ENCODE measurements at places on chromosomes 7 and 10.

DNA sequence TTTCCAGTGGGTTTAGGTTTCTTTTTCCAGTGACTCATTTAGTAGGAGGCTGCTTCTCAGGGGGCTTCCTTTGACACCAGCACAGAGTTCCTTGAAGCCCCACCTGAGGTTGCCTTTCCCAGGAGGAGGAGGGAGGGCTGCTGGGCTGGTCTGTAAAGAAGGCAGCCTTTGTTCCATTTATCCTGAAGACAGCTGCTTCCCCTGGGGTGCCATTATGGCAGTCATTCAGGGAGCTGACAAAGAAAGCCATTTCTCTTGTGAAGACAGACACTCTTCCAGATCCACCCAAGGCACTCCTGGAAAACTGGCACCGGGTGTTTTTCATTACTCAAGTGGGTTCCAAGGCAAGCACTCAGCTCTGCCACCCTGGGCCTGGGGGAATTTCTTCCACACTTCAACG lies 54.0 kb downstream of the MTURN start:
- no peak for DNase-seq

DNA sequence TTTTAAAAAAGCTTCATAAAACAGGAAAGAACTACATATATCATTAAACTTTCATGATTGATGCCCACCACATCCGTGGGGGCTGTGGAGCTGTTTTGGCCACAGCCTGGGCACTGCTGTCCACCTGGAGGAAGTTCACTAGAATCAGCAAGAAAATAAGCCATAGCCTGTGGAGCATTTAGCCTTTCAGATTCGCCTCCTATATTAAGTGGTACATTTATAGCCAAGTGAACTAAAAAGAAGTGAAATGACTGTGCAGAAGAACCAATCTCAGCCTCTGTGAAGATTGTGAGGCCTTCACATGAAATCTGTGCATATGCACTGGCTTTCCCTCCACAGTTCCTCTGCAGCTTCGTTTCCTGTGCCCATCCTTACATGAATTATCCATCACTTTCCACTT lies 23.5 kb downstream of the WNT16 start:
- DNase-seq = no peak

DNA sequence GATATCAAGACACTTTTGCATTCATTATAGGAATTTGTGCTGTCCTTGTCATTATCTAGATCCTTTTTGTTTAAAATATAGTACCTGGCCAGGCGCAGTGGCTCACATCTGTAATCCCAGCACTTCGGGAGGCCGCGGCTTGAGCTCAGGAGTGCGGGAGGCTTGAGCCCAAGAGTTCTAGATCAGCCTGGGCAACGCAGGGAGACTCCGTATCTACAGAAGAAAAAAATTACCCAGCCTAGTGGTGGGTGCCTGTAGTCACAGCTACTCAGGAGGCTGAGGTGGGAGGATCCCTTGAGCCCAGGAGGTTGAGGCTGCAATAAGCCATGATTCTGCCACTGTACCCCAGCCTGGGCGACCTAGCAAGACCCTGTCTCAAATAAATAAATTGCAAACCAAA lies 621 bp upstream of the MORN4 start:
- no peak for DNase-seq

- DNase-seq = no peak
These were observed 411.4 kb downstream of the PAXIP1 start for GRCh38 chr7:154591544-154591943.

DNA sequence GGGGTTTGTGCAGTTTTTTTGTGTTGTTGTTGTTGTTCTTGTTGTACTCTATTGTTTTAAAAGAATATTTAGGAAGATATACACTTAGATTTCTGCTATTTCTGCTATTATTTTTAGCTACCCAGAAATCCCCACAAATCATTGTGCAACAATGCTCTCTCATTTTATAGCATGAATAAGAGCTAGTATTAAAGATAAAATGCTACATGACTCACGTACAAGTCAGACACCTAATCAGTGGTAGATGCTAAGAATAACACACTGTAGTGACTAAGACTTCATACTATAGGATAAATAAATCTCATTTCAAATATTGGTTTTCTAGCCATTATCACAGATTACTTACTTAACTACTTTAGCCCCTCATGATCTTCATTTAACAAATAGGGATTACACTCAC lies 920.5 kb downstream of the KCNMA1 start:
- DNase-seq = no peak

DNA sequence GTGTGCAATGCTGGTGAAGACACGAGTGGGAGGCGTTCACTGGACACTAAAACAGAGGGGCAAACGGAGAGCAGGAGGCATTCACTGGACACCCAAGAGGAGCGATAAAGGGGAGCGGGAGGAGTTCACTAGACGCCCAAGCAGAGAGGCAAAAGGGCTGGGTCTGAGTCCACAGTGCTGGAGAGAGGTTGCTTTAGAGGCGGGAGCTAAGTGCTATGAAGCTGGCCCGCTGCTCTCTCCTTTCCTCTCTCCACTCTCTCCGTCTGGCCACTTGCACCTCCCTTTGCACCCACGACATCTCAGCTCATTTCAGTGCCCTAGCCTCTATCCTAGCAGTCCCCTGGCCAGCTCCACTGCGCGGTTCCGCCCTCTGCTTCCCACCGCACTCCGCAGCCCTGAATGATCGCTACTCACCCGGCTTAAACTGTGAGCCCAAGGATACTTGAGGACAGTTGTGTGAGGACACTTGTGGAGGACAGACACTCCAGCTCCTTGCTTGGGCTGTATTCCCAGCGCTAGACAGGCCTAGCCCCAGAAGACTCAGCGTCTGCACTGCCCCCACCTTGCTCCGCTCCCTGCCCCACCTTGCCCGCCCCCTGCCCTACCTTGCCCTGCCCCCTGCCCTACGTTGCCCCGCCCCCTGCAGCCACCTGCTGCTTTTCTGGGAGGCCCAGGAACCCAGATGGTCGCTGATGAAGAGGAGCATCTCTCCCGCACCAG lies 78.8 kb upstream of the CPXM2 start:
- no peak for DNase-seq

- DNase-seq = no peak
These were observed 70.3 kb upstream of the NMT2 start for GRCh38 chr10:15238555-15239335.

DNA sequence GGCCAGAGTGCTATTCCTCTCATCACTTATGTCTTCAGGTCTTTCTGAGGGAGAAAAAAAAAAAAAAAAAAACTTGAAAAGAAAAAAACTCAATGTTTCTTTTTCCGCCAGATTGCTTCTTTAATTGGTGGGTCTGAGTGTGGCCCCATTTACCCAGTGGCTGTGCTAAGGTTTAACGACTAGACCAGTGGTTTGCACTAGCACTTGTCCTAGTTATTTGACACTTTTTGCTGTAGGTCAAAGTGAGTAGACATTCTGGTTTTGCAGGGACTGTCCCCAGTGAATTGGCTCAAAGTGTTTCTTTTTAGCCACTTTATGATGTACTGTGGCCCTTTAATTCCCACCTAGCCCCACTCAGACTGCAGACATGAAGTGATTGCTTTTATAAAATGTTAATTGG lies 273.3 kb downstream of the PTEN start:
- DNase-seq = no peak

DNA sequence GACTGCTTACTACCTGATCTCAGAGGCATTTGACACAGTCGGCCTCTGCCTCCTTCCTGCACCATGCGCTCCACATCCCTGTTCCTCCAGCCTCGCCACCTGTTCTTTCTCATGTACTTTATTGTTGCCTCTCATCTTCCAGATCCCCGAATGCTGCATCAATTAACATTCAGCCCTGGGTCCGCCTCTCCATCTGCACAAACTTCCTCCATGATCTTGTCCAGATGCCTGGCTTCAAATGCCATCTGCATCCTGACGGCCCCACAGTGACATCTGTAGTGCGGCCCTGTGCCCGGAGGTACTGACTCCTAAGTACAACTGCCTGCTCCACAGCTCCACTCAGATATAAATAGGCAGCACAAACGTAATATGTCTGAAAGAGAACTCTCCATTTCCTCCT lies 51.2 kb upstream of the STK17A start:
- no peak for DNase-seq

DNA sequence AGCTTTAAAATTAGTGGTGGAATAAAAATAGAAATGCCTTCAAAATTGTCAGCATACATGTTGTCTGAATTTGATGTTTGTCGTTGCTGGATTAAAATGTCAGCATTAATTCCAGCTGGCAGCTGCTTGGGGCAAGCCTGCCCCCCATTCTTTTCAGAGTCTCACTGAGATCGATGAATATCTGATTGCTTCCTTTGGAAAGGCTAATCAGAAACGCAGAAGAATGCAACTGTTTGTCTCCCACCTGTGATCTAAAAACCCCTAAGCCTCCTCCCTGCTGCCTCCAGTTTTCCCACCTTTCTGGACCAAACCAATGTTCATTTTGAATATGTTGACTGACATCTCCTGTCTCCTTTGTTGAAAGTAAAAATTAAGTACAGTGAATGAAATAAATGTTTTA lies 27.9 kb upstream of the BNIP3 start:
- no peak for DNase-seq

DNA sequence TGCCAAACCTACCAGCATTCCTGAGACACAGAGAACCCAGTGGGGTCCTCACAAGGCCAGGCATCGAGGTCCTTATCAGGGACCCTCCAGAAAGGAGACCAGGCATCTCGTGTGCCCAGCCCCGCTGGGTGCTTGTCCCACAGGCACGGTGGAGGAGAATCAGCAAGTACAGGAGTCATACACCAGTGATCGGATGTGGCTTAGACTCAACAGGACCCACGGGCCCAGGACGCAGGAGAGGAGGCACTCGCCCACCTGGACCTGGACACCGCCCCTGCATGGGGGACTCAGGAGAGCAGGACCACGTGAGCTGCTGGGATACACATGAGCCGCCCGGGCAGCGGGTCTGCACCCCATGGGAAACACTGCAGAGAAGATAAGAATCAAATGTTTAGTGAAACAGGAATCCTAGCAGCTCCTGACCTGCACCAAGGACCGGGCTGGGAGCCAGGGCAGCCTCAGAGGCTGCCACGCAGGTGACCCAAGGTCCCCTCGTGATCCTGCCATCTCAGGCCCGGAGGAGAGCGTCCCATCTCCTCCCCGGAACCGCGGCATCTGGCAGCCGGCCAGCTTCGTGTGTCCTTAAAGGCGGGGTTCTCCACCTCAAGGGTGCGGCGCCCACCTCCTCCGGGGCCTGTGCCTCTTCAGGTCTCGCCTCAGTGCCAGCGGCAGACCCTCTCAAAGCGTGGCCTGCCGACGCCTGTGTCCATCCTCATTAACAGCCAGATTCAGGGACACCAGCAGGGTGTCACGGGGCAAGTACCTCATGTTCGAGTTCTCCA lies 59.2 kb downstream of the FOXL3 start:
- DNase-seq = no peak

GRCh38 chr7:81611040-81611439 lies 158.8 kb downstream of the HGF start:
- no peak for DNase-seq

DNA sequence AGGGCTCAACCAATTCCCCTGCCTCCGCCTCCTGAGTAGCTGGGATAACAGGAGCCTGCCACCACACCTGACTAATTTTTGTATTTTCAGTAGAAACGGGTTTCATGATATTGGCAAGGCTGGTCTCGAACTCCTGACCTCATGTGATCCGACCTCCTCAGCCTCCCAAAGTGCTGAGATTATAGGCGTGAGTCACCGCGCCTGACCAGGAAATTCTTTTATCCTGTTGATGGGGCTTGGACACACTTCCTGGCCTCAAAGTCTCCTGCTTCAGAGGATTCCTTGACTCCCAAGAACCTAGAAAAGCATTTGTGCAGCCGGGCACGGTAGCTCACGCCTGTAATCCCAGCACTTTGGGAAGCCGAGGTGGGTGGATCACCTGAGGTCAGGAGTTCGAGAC lies 16.2 kb downstream of the ZNF425 start:
- no peak for DNase-seq

DNA sequence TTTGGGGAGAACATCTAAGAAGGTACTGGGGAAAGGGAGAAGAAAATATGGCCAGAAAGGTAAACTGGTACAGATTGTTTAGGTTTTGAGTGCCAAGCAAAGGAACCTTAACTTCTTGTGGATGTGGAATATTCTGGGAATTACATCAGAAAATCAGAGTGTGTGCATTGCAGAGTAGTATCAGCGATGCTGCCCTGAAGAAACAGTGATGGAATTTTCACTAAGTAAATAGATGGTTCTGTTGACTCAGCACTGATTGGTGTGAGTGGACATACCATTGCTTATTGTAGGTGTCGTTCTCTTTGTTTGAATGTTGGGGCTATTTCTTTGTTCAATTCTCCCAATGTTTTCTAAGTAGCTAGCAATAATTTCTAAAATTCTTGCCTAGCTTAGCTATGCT lies 24.4 kb upstream of the AKR1B1 start:
- no peak for DNase-seq

GRCh38 chr7:34740840-34741239 lies 82.8 kb downstream of the NPSR1 start:
- DNase-seq = no peak

- no peak for DNase-seq
These were observed 413 bp downstream of the BUD31 start for GRCh38 chr7:99409192-99409572.

DNA sequence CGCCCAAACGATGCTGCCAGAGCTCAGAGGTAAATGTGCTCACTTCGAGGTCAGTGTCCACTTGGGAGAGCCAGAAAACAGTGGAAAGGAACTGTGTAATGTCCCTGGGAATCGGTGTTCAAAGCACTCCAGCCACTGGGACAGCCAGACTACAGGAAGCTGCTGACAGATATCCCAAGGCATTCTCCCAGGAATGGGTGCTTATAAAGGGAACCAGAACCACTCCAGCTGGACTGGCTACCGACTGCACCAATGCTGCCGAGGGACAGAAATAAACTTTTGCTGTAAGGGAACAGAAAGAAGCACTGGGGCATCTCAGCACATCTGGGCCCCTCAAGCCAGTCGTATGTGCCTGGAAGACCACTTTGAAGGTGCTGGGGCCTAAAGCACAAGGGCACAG lies 76.7 kb downstream of the ATXN7L1 start:
- no peak for DNase-seq

DNA sequence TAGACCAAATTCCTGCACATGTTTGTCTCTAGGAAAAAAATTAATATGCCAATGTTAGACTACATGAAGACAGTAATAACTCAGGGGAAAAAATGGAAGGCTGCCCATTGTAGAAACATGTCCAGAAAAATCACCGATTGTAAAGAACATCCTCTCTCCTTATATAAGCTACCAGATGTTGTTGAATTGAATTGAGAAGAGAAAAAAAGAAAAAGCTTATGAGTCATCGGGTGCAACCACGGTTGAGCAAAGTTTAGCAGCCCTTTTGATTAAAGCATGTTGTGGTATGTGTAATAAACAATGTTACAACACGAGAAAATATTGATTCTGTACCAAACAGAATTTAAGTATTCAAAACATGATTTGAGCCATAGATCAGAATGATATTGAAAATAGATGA lies 102.3 kb upstream of the ARHGAP21 start:
- no peak for DNase-seq

- DNase-seq = no peak
These were observed 160.5 kb downstream of the BAMBI start for GRCh38 chr10:28837613-28838390.

DNA sequence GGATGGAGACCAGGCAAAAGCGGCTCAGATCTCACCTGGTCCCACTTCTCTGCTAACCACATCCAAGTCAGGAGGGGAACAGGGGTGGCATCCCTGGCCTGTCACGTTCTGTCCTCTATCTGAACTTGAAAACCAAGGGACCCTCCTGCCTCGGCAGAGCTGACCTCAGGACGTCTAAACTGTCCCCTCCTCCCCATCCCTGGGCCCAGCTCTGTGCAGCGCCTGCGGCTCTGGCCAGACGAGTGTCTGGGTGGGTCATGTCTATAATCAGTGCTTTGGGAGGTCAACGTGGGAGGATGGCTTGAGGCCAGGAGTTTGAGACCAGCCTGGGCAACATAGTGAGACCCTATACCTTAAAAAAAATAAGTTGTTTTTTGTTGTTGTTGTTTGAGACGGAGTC lies 70.0 kb upstream of the ZNF479 start:
- no peak for DNase-seq

Measured in activated T-cell treated with anti-CD3 and anti-CD28 coated beads, Interleukin-2, amount 50 U/mL, for 1 hour (primary cell).